Central memory CD8-positive, alpha-beta T cell (primary cell): ENCODE measurements at places on chromosomes 6 and 20.
A peak's percentile ranks its signal among the peaks of the same experiment; 100 is the strongest.

DNA sequence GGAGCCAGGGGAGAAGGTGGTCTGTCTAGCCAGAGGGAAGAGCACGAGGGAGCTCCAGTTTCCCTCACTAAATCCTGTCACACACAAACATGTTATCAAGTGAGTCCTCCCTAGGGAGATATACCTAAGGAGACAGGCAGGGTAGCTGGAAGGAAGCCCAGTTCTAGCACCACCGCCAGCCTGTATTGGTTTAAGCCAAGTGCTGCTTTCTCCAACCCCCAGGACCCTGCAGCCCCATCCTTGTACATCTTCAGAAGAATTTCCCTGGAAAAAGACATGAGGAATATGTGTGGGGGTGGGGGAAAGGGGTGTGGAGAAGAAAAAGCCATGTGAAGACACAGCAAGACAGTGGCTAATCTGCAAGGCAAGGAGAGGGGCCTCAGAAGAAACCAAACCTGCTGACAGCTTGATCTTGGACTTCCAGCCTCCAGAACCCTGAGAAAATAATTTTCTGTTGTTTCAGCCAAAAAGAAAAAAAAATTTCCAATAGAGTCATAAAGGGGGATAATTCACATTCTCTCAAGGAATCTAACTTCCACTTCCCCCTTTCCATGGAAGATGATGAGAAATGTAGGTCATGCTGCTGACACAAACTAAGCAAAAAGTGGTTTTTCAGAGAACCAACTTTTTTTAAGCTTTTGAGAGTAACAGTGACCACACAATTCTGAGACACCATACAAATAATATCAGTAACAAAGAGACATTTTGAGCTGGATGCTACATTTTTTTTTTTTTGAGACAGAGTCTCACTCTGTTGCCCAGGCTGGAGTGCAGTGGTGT is 103.2 kb upstream of the PRDM1 start:
- no peak overlapping the region for H3K4me3 ChIP-seq
- H3K4me1 ChIP-seq, result peaks cover 7% of the 10 kb centered on the region
- H3K36me3 ChIP-seq, result no peaks in the 10 kb centered on the region
- H3K27me3 ChIP-seq, result peaks cover 24% of the 10 kb centered on the region
- H3K27ac ChIP-seq, result no peak overlapping the region
- no peak for DNase-seq

DNA sequence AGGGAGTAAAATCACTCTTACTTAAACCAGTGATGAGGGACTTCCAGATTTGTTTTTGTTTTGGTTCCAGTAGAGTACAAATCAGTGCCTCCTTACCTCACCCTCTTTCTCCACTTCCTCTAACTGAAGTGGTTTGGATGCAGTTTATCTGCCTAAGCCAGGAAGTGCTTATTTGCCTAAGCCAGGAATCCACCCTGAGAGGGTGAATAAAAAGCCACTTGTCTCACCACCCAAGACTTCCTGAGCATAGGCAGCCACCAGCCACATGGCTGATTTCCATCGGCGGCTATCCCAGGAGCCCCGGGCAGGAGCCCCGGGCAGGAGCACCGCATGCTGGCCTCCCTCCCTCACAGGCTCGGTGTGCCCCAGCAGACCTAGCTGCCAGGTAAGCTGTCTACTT is 12.0 kb downstream of the LRP11 start:
- DNase-seq, result no peak
- no peaks in the 10 kb centered on the region for H3K4me1 ChIP-seq
- peaks cover 10% of the 10 kb centered on the region for H3K27me3 ChIP-seq

GRCh38 chr20:7855545-7855944 is 84.7 kb downstream of the HAO1 start:
- H3K27ac ChIP-seq, result no peak overlapping the region
- no peak overlapping the region for H3K4me3 ChIP-seq
- DNase-seq, result no peak
- H3K4me1 ChIP-seq, result no peaks in the 10 kb centered on the region
- H3K27me3 ChIP-seq, result peaks cover 30% of the 10 kb centered on the region

DNA sequence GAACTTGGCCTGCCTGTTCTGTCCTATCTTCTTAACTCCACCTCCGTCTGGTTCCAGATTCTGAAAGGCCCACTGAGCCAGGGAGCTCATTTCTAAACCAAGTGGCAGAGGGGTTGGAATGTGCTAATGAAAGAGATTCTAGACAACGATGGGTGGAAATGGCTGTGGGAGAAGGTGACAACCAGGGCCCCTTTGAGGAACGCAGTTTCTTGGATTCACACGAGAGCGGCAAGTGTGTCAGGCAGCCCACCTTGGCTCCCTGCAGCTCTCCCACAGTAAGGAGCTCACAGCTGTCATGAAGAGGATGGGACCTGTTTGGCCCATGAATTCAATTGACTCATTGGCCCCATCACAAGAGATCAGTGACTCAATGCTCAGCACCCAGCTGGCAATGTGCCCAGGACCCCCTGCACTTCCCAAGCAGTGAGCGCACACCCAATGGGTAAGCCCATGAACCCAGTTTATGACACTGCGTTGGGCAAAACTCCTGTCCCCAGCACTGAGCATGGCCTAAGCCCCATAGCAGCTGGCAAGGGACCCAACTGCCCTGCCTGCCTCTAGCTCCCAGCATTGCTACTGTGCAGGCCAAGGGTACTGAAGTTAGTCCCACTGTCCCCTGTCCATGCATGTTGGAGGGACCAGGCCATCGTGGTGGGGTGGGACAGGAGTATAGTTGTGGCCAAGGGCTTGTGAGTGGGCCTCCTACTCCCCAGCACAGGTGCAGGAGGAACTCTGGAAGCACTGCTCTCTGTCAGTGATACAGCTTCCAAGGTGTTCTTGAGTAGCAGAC is 16.4 kb downstream of the MRPS18A start:
- no peak overlapping the region for H3K4me3 ChIP-seq
- peaks cover 14% of the 10 kb centered on the region for H3K4me1 ChIP-seq
- H3K27ac ChIP-seq, result peak overlapping the region; percentile 32
- H3K36me3 ChIP-seq, result peaks cover 32% of the 10 kb centered on the region
- no peak for DNase-seq

DNA sequence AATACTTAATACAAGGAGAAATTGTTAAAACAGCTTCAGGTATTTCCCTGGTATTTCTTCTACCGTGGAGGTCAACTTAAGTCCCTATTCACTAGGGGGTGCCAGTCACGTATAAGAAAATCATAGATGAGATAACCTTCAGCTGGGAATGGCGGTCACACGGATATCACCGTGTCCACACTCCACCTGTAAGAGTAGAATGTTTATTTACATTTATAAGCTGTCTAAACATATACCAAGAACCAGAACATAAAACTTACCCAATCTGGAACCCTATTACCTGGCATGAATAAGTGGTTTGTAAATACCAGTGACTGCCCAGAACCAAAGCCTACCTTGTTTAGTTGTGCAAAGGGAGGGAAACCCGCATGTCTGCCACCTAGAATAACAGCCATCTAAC is 1.9 kb upstream of the ELOVL4 start:
- peak; percentile 36 for DNase-seq
- peaks cover 20% of the 10 kb centered on the region for H3K4me1 ChIP-seq
- H3K27me3 ChIP-seq, result peaks cover 14% of the 10 kb centered on the region
- no peak overlapping the region for H3K27ac ChIP-seq

DNA sequence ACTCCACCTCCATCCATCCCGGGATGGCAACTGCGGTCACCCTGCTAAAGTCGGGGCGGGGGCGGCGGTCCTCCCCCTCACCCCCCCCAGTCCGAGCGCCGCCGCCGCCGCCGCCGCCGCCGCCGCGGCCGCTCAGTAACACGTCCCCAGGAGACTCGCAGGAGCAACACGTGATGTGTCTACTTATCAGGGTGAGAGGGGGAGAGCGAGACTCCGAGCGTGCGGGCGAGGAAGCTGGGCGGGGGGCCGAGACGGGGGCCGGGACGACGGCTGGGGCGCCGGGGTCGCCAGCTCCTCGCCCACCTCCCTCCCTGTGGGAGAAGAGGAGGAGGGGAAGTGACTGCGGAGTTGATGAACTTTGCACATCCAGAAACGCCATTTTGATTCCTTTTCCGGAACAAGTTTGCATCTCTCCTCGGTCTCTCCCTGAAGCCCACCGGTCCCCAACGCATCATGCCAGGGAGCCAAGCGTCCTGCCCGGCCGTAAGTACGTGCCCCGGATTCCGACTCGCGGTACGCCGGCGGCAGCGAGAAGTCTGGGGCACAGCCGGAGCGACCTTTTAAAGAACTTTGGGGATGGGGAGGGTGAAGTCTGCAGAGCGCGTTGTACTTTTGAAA is at the start of gene RREB1:
TSS of gene RREB1 (plus strand) at position 384 of the 618 bp plus-strand sequence. CDS start 73,951 bp downstream, outside the sequence.
- peak within 1 kb of the TSS; percentile 94 for H3K4me3 ChIP-seq
- H3K4me1 ChIP-seq, result peaks cover 36% of the 10 kb centered on the region
- peaks cover 14% of the 10 kb centered on the region for H3K36me3 ChIP-seq
- H3K27me3 ChIP-seq, result no peaks in the 10 kb centered on the region
- peak within 1 kb of the TSS; percentile 90 for H3K27ac ChIP-seq

DNA sequence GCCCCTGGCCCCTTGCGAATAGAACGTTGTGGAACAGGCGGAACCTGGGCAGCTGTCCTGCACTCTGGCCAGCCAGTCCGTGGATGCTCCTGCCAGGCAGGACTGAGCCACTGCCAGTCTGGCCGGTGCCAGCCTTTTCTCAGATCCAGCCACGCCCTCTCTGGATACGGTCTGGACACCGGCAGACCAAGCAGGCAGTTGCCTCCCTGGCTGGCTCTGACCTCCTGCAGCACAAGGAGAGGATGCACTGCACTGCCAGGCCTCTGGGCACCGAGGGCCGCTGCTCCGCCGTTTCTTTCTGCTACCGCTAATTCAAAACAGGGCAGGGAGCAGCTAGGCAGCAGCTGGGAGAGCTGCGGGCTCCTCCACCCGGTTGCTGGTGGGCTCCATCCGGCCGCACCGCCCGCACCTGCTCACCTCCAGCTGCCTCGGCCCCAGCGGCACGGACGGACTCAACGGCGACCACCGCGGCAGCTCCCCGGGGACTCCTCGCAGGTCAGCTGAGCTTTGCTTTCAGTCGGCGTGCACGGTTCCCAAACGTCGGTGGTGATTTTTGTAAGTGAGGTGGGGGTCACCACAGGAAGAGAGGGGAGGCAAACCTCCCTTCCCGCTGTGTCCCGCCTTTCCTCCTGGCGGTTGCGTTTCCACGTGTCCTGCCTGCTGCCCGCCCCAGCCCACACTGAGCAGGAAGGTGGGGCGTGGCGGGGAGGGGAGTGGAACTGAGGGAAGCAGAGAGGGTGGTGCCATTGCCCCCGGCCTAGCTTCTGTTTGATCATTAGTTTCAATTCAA is 30.3 kb upstream of the AFDN start:
- no peak overlapping the region for H3K4me3 ChIP-seq
- DNase-seq, result no peak
- peaks cover 78% of the 10 kb centered on the region for H3K27me3 ChIP-seq
- no peaks in the 10 kb centered on the region for H3K4me1 ChIP-seq
- peaks cover 2% of the 10 kb centered on the region for H3K36me3 ChIP-seq

DNA sequence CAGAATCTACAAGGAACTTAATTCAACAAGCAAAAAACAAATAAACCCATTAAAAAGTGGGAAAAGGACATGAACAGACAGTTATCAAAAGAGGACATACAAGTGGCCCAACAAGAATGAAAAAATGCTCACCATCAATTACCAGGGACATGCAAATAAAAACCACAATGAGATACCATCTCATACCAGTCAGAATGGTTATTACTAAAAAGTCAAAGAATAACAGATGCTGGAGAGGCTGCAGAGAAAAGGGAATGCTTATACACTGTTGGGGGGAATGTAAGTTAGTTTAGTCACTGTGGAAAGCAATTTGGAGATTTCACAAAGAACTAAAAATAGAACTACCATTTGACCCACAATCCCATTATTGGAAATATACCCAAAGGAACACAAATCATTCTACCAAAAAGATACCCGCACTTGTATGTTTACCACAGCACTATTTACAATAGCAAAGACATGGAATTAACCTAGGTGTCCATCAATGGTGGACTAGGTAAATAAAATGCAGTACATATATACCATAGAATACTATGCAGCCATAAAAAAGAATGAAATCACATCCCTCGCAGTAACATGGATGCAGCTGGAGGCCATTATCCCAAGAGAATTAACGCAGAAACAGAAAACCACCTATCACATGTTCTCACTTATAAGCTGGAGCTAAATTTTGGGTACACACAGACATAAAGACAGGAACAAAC is 48.4 kb downstream of the RNGTT start:
- H3K36me3 ChIP-seq, result peaks cover 1% of the 10 kb centered on the region
- H3K27me3 ChIP-seq, result no peaks in the 10 kb centered on the region
- no peak for DNase-seq
- H3K4me1 ChIP-seq, result peaks cover 47% of the 10 kb centered on the region
- no peak overlapping the region for H3K27ac ChIP-seq
- no peak overlapping the region for H3K4me3 ChIP-seq

DNA sequence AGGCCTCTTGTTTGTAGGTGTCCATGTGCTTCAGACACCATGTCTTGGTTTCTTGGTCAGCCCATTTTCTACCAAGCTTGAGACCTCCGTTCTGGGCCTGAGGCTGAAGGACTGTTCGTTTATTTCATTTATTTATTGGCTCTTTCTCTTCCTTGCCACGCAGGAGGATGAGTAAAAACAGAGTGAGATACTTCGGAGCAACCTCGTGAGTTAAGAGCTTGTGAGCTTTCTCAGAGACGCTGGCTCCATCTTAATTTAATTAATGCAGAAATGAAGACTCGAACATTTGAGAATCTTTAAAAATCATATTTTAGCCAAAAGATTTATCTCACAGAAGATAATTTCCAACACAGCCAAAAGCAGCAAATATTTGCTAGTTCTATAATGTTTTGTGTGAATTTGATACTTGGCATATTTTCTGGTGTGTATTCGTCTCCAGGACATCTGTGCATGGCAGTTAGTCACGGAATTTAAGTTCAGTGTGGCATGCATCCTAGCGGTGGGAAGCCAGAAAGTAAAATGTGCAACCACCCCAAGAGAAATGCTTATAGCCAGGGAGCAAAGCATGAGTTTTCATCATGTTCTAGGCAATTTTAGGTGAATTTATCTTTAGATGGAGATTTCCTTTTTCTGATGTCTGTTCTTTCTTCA is 76.0 kb downstream of the THBS2 start:
- no peak for DNase-seq
- H3K27ac ChIP-seq, result no peak overlapping the region
- peaks cover 46% of the 10 kb centered on the region for H3K27me3 ChIP-seq
- no peaks in the 10 kb centered on the region for H3K36me3 ChIP-seq
- H3K4me3 ChIP-seq, result no peak overlapping the region

GRCh38 chr20:62158541-62158940 is 15.0 kb downstream of the SS18L1 start:
- no peak overlapping the region for H3K4me3 ChIP-seq
- DNase-seq, result no peak
- H3K4me1 ChIP-seq, result peaks cover 7% of the 10 kb centered on the region
- peak overlapping the region; percentile 55 for H3K27ac ChIP-seq
